PC-9 (cell line): ENCODE measurements at places on chromosomes 5 and 9. TPM values are rescaled to one million over a fixed set of nuclear protein-coding genes. Genes with fewer than 3 reads are reported as not detected.
A peak's percentile ranks its signal among the peaks of the same experiment; 100 is the strongest.

The KCNMB1 gene
- not detected in 2 replicates for total RNA-seq

DNA sequence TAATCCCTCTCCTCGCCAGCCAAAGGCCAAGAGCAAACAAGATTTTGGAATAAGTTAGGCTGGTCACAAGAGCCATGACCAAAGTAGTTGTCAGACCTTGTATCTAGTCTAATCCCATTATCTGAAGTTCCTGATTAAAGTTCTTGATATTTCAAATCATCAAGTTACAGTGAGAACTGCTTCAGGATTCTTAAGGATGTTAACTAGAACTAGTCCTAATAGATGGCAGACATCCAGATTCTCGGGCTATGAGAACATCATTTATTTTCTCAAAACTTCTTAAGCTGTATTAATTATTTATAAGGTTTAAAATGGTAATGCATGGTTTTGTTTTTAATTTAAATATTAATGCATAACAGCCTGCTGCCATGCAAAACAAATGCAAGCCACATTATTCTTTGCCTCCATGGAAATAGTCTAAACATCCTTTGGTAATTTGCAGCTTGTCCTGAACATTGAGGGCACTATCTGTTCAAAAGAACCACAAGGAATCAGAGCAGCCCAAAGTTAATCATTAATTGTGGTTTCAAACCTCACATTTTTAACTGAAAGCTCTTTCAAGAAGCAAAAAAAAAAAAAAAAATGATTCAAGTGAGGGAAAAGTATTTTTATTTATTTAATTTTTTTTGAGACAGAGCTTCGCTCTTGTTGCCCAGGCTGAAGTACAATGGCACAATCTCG is 95.1 kb downstream of the TTC39B start:
- no peak overlapping the region for H3K27ac ChIP-seq
- no peaks in the 10 kb centered on the region for H3K36me3 ChIP-seq
- no peak for DNase-seq
- H3K4me3 ChIP-seq = no peak overlapping the region
- no peaks in the 10 kb centered on the region for H3K27me3 ChIP-seq
- no peaks in the 10 kb centered on the region for H3K4me1 ChIP-seq

DNA sequence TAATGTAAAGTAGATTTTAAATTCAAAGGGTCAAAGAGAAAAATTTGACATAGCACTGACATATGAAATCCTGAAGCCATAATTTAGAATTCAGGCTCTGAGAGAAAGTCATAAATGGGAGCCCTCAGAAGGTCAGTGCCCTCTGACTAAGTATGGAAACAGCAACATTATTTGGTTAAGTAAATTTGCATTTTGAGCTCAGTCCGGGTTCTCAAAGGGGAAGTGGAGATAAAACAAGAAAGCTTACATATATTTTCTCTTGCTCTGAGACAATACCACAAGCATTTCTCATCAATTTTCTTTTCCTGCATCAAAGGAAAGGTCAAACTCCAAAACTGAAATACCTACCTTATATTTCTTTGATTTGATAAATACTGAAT is 348.0 kb downstream of the SEMA5A start:
- no peak overlapping the region for H3K27ac ChIP-seq
- no peaks in the 10 kb centered on the region for H3K36me3 ChIP-seq
- no peaks in the 10 kb centered on the region for H3K27me3 ChIP-seq
- DNase-seq = no peak
- H3K4me3 ChIP-seq = no peak overlapping the region

GRCh38 chr5:172805736-172806255 is 28.3 kb upstream of the ERGIC1 start:
- H3K27ac ChIP-seq = peak overlapping the region; percentile 35; the same call in 1 of the 2 replicates
- no peak overlapping the region for H3K4me3 ChIP-seq
- H3K4me1 ChIP-seq = peaks cover 34% of the 10 kb centered on the region
- no peaks in the 10 kb centered on the region for H3K36me3 ChIP-seq

DNA sequence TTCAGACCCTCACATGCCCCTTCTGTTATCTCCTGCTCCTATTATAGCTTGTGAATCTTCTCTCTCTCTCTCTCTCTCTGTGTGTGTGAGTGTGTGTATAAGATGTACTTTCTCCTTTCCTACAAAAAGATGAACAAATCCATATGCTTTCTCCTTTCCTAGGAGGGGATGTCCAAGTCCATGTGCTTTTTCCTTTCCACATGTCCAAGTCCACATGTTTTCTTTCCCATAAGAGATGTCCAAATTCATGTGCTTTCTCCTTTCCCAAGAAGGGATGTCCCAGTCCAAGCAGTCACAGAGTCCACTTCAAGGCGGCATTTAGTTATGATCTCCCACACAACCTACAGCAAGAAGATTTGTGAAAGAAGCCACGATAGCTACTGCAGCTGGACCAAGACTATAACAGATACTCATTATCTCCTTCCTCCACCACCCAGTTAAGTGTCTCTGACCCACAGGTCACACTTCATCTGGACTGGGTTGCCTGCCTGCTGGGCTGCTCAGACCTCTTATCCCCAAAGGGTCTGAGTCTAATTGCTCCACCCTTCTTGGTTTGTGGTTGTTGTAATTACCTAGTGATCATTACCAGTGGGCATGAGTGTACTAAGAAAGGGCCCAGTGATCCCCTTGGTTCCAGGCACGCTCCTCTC is 18.4 kb upstream of the FOXI1 start:
- no peaks in the 10 kb centered on the region for H3K4me1 ChIP-seq
- H3K27ac ChIP-seq = no peak overlapping the region
- H3K27me3 ChIP-seq = no peaks in the 10 kb centered on the region
- DNase-seq = no peak

The RGP1 gene
- total RNA-seq = 21.8 and 25.1 TPM in 2 replicates

The GLDC gene
- total RNA-seq = 0.53 and 1.5 TPM in 2 replicates

DNA sequence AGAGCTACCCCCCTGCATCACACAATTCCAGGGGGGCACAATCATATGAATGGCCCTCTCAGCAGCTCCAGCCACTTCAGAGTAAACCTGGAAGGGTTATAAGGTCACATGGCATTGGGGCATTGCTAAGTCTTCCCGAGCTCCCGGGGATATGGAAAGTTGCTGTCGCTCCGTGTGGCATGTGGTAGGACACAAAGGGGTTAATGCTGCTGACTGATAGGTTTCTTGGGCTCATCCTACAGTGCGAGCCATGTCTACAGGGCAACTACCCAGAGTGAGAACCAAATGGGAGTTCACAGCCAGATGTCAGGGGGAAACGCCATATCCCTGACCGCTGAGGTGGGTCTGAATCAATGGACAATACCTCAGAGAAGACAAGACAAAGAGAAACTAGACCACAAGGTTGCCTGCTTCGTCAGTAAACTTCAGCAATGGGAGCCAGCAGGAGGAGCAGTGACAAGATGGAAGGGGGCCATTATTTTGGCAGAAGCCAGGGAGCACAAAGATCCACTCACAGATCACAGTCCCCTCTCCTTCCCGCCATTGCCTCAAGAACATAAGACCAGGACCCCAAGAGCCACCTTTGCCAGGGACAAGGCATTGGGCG is 52.4 kb upstream of the SHISAL2B start:
- H3K4me3 ChIP-seq = no peak overlapping the region
- H3K36me3 ChIP-seq = no peaks in the 10 kb centered on the region
- H3K27me3 ChIP-seq = no peaks in the 10 kb centered on the region
- no peak for DNase-seq

The CDH10 gene
- 0.20 and 0.63 TPM in 2 replicates for total RNA-seq

DNA sequence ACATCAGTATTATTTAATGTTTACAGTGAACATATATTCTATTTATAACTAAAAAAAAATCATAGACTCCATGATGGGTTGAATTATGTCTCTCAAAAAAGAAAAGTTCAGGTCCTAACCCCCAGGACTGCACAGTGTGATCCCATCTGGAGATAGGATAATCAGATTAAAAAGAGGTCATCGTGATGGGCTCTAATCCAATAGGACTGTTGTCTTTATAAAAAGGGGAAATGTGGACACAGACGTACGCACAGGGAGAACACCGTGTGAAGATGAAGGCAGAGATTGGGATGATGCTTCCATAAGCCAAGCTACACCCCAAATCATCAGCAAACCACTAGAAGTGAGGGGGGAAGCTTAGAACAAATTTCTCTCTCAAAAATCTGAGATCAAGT is 221.4 kb downstream of the SNX18 start:
- no peak for DNase-seq
- H3K36me3 ChIP-seq = no peaks in the 10 kb centered on the region
- peaks cover 39% of the 10 kb centered on the region for H3K4me1 ChIP-seq

DNA sequence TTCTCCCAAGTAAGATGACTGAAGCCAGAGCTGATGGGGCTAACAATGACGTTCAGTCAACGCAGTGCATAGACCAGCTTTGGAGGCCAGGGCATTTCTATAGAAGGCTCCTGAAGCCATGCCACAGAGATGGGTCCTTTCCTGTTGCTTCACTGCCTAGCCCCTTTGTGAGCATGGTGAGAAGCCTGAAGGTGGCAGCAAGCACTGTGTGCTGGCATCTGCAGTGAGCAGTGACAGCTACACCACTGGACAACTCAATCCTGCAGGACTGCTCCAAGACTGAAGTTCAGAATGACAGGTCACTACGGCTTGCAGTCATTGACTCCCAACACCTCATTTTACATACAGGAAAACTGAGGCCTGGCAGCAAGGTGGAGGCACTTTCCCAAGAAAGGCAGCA is 229.0 kb downstream of the TSSK1B start:
- DNase-seq = no peak
- H3K36me3 ChIP-seq = no peaks in the 10 kb centered on the region
- no peak overlapping the region for H3K4me3 ChIP-seq
- H3K27ac ChIP-seq = no peak overlapping the region

The SLC25A2 gene
- total RNA-seq = 0.33 and 0.55 TPM in 2 replicates

The PCDHB15 gene
- not detected in 2 replicates for total RNA-seq

DNA sequence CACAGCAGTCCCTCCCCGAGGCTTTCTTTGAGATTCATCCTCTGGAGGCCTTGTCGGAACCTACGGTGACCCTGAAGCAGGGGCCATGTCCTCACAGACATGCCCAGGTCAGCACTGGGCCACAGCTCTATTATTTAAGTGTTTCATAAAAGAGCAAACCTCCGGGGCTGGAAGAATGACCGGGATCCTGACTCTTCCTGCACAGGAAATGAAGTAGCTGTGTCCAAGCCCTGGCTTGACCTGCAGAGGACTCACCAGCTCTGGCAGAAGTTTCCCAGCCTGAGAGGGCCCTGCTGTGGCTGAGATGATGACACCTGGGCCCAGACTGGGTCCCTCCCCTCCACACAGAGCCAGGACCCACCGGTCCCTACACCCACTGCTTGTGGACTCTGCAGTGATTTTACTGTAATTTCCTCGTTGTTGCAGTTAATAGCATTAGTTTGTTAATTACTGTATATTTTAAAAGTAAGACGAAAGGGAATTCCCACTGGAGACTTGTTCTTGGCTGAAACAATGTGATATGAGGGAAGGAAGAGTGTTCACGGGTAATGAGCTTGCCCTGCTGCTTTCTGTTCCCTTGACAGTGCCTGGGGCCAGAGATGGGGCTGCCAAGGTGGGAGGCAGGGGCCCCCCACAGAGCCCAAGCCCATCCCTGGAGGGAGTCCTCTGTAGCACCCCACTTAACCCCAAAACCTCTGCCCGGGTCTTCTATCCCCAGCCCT is 72.2 kb downstream of the PCDH1 start:
- H3K4me1 ChIP-seq = 0 out of 2 replicates have a peak, but pooled peaks cover 5% of the 10 kb centered on the region
- no peak for DNase-seq
- no peaks in the 10 kb centered on the region for H3K36me3 ChIP-seq
- H3K27ac ChIP-seq = no peak overlapping the region
- H3K27me3 ChIP-seq = no peaks in the 10 kb centered on the region
- no peak overlapping the region for H3K4me3 ChIP-seq

DNA sequence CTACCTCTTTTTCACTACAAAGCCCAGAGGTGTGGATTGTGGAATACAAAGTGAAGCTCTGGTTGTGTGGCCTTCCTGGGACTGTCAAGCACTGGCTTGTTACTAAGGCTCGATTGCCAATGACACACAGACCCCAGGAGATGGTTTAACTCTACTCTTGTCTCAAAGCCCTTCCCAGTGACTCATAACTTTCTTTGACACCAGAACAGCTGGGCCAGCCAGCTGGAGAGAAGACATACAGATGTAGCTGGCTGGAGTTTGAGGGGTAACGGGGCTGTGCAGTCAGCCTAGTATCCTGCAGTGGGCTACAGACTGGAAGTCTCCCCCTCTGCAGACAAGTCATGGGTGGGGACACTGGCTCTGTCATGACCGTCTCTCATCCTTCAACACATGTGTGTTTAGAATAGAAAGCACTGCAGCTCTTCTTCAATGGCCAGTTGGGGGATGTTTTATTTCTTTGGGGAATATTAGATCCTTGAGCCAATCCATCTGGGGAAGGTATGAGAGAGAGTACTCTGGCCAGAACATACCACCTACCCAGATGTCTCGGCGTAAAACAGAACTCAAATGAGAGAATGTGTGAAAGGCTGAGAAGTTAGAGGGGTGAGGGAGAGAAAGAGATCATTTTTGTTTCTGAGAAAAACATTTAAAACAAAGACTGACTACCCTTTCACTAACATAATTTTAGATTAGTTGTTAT is 53.3 kb downstream of the SEMA6A start:
- H3K36me3 ChIP-seq = no peaks in the 10 kb centered on the region
- H3K27me3 ChIP-seq = peaks cover 34% of the 10 kb centered on the region

The PRDM9 gene
- total RNA-seq = not detected in 2 replicates

DNA sequence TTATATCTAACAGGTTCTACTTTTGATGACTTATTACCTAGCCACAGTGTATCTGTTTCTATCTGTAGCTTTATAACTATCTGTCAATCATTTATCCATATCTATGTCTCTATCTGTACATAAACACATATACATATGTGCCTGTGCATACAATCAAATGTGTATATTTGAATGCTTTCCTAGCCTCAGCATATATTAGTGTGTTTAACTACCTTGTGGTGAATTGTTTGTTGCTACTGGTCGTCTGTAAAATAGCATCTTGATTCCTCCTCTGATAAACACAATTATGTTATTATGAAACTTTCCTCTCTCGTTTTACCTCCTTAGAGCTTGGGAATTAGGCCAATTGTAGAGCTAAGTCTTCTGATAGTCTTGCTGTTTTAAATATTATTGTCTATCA is 44.4 kb downstream of the PARP8 start:
- DNase-seq = no peak
- no peak overlapping the region for H3K4me3 ChIP-seq
- H3K27me3 ChIP-seq = no peaks in the 10 kb centered on the region
- no peak overlapping the region for H3K27ac ChIP-seq
- no peaks in the 10 kb centered on the region for H3K4me1 ChIP-seq

DNA sequence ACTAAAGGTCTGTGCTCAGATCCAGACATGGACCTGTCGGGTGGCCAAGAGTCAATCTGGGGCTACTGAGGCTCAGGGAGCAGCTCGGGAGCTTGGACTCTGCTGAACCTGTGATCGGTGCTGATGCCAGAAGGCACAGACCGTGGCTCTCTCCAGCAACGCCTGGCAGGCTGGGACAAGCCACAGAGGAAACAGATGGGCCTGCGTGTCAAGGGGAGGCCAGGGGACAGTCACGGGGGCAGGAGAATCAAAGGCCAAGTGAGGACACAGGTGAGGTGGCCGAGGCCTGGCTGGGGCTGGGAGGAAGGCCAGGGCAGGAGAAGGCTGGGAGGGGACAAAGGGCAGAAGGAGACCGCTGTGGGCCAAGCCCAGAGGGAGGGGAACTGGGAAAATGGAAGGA is 43.4 kb downstream of the EPB41L4B start:
- H3K4me3 ChIP-seq = no peak overlapping the region
- H3K36me3 ChIP-seq = no peaks in the 10 kb centered on the region
- no peak for DNase-seq
- no peaks in the 10 kb centered on the region for H3K4me1 ChIP-seq
- no peaks in the 10 kb centered on the region for H3K27me3 ChIP-seq
- H3K27ac ChIP-seq = no peak overlapping the region

The PCDHB11 gene
- total RNA-seq = not detected in 2 replicates

The FGF10 gene
- total RNA-seq = not detected in 2 replicates

The SLIT3 gene
- not detected in 2 replicates for total RNA-seq

GRCh38 chr5:128966375-128966774 is 1.1 kb downstream of the SLC27A6 start:
- no peaks in the 10 kb centered on the region for H3K27me3 ChIP-seq
- H3K27ac ChIP-seq = no peak overlapping the region
- no peaks in the 10 kb centered on the region for H3K4me1 ChIP-seq
- no peak for DNase-seq
